ENCODE measurements at places on chromosomes 7 and 10.

GRCh38 chr7:155795951-155796350 is 16.3 kb downstream of the SHH start:
- DNase-seq = no peak

DNA sequence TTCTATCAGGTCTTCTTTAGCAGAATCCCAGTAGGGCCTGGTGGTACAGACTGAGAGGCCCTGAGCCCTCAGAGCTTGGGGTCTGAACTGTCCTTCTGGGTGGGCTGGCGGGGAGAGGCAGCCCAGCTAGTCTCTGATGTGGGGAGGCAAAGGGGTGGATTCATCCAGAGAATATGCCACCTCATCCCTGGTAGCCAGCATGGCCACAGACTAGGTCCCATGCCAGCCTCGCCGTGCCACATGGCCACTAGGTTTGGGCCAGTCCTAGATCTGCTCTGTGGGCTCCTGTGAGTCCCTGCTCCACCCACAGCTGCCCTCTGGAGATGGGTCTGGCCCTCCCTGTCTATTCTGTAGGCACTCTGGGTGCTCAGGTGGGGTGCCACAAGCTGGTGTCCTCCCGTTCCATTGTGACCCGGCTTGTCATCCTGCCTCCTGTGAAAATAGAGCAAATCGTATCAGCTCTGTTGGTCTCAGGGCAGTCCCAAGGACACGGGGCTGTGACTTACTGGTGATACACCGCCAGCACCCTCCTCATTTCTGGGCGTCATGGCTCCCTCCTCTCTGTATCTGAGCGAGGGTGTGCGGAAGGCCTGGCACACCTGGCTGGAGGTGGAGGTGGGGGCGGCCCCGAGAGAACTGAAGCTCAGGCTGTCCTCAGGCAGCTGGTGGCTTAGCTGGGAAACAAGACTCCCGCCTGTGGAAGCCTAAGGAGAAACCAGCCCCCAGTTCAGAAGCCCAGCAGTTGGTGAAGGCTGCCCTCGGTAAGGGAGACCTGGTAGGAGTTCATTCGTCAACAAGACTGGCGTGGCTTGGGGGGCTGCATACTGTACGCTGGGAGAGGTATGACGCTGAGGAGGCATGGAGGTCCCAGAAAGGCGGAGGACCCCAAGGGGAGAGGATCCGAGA is 33.3 kb downstream of the UNC5B start:
- DNase-seq = no peak

GRCh38 chr7:124276005-124276622 is 243.2 kb upstream of the TMEM229A start:
- DNase-seq = no peak

- no peak for DNase-seq
These were observed 335.9 kb downstream of the XPNPEP1 start for GRCh38 chr10:109587366-109587765.

DNA sequence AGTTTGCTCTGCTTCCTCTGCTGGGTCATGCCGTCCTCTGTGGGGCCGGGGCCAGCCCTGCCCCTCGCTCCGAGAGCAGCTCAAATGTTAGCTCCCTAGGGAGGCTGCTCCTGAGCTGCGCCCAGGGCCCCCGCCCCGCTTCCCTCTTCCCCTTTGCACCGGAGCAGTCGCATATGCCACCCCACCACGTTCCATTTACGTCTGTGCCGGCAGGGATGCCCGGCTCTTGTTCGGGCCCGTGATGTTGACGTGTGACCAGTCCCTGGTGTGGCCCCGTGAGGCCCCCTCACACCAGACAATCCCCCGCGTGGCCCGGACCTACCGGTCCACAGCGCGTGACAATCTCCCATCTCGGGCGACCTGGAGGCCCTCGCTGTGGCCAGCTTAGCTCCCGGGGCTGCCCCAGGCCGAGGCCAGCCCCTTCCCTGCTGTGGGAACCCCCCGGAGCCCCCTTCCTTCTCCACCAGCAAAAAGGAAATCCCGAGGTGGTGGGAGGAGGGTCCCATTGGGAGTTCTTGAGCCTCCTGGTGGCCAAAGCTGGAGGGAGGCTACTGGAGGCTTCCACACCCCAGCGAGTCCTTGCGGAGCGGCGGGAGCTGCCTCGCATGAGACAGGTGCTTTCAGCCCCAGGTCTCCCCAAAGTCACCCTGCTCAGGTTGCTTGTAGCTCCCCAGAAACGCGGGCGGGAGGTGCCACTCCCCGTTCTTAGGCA is 15.2 kb downstream of the FAM20C start:
- DNase-seq = no peak

DNA sequence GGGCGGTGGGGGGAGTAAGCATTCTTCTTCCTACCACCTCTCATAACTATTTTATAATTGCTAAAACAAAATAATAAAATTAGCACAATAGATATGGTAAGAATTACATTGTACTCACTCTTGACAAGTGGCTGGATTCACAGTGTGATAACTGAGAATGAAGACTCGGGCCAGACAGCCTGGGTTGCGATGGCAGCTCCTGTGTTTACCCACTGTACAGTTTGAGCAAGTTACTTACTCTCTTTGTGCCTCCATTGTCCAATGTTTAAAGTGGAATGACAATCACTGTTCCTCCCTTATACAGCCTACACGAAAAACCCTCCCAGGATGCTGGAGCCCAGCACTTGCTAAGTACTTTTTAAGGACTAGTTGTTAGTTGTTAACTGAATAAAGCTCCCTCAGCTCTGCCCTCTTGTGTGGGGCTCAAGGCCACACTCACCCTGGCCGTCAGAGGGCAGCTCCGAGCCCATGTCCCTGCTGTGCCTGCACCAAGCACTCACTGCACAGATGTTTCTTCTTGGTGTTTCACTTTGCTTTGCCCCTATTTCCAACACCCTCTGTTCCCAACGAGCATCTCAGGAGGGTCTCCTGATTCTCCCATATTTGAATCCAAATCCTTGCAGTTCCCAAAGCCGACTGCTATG is 56.4 kb upstream of the NPS start:
- DNase-seq = no peak

DNA sequence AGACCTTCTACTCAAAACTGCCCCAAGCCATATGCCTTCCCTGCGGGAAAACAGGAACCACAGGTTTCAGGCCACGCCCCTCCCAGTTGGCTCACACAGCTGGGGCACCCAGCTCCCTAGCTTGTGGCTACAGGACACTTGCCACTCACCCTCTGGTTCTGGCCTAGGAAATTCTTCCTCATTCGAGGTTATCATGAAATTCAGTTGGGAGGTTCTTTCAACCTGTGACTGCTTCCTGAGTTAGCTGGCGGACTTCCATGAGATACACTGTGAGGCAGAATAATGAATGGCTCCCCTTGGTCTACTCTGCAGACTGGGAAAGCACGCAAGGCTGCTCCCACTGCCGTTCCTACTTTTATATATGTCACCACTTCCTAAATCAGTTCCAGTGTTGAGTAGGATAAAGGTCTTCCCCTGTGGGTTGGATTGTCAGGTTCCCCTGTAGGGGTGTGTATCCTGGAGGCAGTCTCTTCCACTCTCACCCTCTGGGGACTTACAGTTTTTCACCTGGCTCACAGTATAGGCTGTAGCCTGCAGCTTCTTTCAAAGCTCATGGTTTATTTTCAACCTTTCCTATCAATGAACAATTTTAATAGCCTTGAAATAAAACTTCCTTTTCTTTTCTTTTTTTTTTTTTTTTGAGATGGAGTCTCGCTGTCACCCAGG is 37.0 kb downstream of the GPR22 start:
- no peak for DNase-seq

DNA sequence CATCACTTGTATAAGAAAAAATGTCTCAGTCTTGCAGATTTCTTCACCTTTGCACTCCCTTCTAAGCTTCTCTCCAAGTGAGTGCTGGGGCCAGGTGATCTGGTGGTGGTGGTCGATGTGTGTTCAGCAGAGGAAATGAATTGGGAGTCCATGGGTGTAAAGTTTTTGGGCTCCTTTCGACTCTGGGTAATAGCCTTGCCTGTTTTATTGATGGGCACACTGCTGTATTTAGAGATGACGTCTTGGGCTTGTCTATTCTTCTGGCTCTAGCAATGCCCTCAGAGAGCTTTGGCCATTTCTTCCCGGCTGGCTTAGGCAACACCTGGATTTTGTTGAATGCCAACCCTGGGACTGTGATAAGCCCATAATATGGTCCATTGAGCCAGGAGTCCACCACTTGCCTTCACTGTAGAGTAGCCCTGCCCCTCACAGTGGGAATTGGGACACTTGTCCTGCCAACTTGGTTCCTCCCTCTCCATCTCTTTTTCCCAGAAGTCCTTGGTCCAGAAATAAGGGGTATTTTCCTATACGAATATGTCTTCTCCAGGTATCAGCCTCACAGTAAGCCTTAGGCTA is 11.7 kb downstream of the PNLIP start:
- DNase-seq = no peak

DNA sequence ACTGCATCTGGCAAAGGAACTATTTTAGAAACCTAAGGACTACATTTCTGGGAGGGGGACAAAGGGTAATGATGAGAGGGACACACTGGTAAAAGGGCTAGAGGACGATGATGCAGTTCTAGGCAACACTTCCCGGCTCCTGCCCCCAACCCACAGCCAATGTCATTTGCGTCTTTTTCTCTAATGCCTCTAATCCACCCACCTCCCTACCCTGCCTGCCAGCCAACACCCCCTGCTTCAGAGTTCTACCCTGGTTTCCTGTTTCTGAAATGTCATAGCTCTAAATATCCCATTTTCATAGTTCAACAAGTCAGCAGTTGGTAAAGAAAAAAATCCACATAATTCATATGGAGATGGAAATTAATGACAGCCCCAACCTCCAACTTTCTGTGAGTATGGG is 79.0 kb downstream of the KIAA1549 start:
- DNase-seq = no peak

- DNase-seq = no peak
These were observed 89.7 kb upstream of the IKZF1 start for GRCh38 chr7:50214771-50215170.

DNA sequence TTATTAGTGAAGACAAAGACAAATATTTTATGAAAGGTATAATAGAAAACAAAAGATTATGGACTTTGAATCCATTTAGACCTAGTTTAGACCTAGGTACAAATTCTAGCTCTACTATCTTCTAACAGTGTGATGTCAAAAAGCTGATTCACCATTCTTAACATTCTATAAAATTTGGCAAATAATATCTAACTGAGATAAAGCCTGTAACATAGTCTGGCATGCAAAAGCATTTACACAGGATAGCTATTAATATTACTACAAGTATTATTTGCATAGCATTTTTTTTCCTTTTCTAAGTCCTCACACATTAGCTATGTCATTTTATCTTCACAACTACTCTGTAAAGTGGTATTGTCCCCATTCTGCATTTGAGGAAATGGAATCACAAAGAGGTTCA is 179.6 kb upstream of the LRRTM3 start:
- no peak for DNase-seq

- no peak for DNase-seq
These were observed 271.0 kb downstream of the MTERF1 start for GRCh38 chr7:91609525-91609924.

GRCh38 chr7:148987751-148988512 is 40.4 kb downstream of the PDIA4 start:
- no peak for DNase-seq

DNA sequence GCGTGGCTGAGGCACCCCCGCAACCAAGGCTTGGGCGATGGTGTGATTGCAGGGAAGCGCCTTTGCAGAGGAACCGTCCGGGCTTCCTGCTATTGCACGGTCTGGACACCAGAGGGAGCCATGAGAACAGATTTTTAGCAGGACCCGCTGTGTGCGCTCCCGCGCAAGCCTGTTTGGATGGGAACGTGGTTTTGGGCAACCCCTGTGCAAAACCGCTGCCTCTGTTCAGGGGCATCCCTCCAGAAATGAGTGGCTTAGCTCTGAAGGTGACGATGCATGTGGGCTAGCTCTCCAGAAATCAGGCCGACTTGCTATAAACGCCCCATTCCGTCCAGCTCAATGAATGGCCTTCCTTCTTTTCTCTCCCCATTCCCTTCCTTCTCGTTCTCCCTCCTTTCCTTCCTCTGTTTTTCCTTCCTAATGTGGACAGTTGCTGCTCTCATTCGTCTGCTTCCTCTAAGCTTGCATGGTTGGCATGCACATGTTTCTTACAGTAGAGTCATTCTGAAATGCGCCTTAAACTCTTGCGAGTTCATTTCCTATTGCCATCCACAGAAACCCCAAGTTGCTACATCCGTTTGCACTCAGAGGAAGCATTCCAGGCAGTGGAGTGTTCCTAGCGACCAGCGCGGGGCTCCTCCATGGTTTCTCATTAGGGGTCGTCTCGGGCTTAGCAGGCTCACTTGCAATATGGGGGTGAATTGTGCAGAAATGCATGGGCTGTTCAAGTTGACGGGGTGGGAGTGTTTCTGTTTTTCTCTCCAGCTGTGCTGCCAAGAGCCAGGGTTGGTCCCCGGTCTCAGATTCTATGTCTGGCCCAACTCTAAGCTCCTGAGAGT is 302.5 kb upstream of the GALNT17 start:
- peak; percentile 32 for DNase-seq

DNA sequence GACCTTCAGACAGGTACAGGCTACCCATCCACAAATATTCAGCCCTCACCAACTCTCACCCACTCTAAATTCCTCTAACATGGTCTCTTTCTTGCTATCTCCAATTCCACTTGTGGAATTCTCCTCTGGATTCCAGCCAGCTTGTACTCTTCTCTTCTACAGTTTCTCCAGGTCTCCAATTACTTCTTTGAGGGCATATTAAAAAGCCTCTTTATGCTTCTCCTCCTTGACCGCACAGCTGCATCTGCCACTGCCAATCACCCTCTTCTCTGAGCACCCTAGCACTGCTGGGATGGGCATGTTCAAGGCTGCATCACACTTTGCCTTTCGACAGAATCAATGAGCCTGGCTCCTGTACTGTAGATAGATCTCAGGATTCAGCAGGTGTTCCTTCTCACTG is 101.5 kb upstream of the ANKRD1 start:
- no peak for DNase-seq

DNA sequence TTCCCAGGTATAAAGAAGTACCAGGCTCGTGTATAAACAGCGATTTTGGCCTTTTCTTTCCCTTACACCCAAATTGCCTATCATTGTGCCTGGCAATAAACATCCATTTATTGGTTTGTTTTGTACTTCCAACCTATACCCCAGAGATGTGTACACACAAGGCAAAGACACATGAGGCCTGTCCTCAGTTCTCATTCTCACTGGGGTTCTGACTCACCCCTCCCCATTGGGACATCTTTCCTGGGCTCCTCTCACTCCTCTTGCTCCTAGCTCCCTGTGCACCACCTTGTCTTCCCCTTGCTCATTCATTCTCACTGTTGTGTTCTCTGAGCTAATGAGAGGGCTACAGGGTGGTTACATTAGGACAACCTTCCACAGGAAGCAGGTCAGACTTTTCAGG is 240.7 kb downstream of the ANK3 start:
- DNase-seq = no peak

GRCh38 chr7:140230516-140230860 is 53.7 kb upstream of the KDM7A start:
- peak; percentile 67 for DNase-seq

- DNase-seq = no peak
These were observed 113.4 kb upstream of the SHH start for GRCh38 chr7:155925682-155926081.

Data from activated T-helper 9 cell treated with anti-CD3 and anti-CD28 coated beads, Interleukin-2, amount 50 U/mL, for 16 hours (primary cell).